Tibial nerve (tissue), 4 donors: ENCODE measurements at places on chromosomes 7 and 10. TPM values are rescaled to one million over a fixed set of nuclear protein-coding genes. Genes with fewer than 3 reads are reported as not detected.

DNA sequence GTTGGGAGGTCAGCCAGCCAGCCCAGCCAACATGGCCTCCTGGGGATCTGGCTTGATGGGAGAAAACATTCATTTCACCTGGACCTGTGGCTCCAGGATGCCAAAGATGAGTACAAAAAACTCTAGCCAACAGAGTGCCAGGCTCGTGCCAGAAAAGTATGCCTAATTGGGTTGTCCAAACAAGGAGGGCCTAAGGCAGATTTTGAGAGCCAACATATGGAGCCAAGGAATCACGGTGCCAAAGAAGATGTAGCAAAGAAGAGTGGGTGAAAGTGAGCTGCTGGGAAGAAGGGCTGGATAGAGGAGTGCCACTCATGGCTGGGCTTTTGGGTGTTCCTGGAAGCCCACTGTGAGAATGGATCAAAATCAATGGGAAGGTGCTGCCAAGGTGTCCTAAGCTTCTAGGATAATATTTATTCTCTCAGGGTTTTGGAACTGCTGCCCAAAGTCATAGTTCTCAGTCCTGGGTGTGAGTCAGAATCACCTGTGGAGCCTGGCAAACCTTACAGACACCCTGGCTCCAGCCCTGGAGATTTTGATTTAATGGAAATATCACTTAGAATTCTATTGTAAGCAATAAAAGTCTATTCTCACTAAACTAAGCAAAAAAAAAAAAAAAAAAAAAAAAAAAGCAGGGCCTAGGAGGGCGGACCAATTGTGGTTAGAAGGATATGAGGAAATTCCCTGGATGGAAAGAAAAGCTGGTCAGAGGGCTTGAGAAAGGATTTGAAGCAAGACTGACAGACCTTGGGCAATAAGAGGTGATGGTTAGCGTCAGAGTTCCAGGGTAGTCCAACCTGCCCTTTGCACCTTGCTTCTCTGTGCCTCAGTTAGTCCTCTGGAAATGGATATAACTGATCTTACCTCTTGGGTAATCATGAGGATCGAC is 182.2 kb upstream of the PRR15 start:
- no peak overlapping the region for H3K27ac ChIP-seq
- no peaks in the 10 kb centered on the region for H3K4me1 ChIP-seq
- H3K4me3 ChIP-seq, result no peak overlapping the region
- DNase-seq, result no peak
- H3K27me3 ChIP-seq, result no peaks in the 10 kb centered on the region

GRCh38 chr10:102139281-102140110 is 6.7 kb downstream of the PPRC1 start:
- H3K4me1 ChIP-seq, result peaks cover 6% of the 10 kb centered on the region
- no peak overlapping the region for H3K4me3 ChIP-seq
- no peak for DNase-seq
- H3K27ac ChIP-seq, result no peak overlapping the region

GRCh38 chr10:130808686-130809085 is 502.8 kb downstream of the TCERG1L start:
- no peak overlapping the region for H3K27ac ChIP-seq
- no peaks in the 10 kb centered on the region for H3K27me3 ChIP-seq
- DNase-seq, result no peak
- no peaks in the 10 kb centered on the region for H3K4me1 ChIP-seq
- H3K4me3 ChIP-seq, result no peak overlapping the region

The GPC2 gene
- total RNA-seq, result 1.1 TPM

DNA sequence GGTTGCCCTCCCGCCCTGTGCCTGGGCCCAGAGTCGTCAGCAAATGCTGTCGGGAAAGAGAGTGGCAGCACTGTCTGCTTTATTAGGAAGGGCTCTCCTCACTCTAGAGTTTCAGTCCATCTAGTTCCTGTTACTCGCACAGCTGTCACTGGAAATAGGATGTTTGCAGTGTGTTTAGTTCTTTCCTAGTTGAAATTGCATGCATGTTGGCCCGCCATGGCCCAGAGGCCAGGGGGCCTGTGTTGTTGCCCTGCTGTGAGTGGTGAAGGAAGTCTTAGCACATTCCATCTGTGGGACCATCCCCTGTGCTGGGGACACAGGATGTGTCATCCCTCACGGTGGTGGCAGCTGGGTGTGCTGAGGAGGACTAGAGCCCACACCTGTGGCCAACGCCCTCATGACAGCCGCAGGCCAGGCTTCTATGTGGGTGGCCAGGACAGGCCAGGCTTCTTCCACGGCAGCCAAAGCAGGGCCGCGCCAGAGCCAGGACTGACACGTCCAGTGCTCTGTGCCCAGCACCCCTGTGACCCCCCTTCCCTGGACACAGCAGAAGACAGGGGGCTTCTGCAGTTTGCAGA is 45.4 kb downstream of the ZNF467 start:
- no peak overlapping the region for H3K27ac ChIP-seq
- H3K27me3 ChIP-seq, result no peaks in the 10 kb centered on the region
- DNase-seq, result no peak
- peaks cover 6% of the 10 kb centered on the region for H3K36me3 ChIP-seq

- no peak overlapping the region for H3K27ac ChIP-seq
- no peak for DNase-seq
- H3K27me3 ChIP-seq, result no peaks in the 10 kb centered on the region
- no peak overlapping the region for H3K4me3 ChIP-seq
- no peaks in the 10 kb centered on the region for H3K4me1 ChIP-seq
Observed at GRCh38 chr7:64630496-64630895, 35.4 kb upstream of the ZNF107 start.

- no peak for DNase-seq
- no peaks in the 10 kb centered on the region for H3K27me3 ChIP-seq
- H3K36me3 ChIP-seq, result no peaks in the 10 kb centered on the region
- H3K4me1 ChIP-seq, result peaks cover 3% of the 10 kb centered on the region
- H3K4me3 ChIP-seq, result no peak overlapping the region
Observed at GRCh38 chr10:109358325-109358724, 565.0 kb downstream of the XPNPEP1 start.

The COL1A2 gene
- 747 TPM for total RNA-seq
